NCI-H446 treated with DMSO at 0.1 percent for 48 hours (cell line): ENCODE measurements at places on chromosomes 11 and 22.
A peak's percentile ranks its signal among the peaks of the same experiment; 100 is the strongest.

GRCh38 chr22:24216541-24217209, 28.2 kb downstream of the GGT5 start:
- DNase-seq = no peak

GRCh38 chr11:67674442-67674871, at the start of gene ALDH3B2:
TSS of gene ALDH3B2 (minus strand) at chr11:67674623. CDS start at chr11:67666935, 7,688 bp downstream.
- DNase-seq = no peak

DNA sequence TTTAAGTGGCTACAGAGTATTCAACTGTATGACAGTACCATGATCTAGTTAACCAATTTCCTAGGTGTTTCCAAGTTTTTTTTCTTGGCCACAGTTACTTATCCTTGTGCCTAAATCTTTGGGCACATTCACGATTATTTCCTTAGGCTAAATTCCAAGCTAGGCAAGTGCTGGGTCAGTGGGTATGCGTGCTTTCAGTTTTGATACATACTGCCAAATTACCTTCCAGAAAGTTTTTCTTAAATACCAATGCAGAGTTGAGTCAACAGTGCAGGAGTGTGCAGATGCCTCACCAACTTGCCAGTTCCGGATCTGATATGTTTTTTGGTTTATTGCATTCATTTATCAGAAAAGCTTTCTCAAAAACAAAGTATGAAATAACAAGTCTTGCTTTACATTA, 67.9 kb upstream of the OR4B1 start:
- no peak for DNase-seq

- DNase-seq = no peak
These were observed 327.6 kb upstream of the CCDC90B start for GRCh38 chr11:83613767-83614121.

DNA sequence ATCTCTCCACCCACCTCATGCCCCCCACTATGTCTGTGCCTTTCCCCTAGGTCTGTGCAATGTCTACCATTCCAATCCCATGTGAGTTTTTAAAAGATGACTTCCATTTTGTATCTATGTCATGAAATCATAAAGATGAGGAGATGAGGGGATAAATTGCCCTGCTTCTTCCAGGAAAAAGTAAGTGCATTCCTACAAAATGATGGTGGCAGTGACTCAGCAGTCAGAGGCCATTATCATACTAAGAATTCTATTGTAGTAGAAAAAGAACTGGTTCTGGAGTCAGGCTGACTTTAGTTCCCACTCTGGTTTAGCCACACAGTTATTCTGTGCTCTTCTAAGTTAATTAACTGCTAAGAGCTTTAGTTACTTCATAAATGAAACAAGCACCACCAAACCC, 89.6 kb upstream of the API5 start:
- no peak for DNase-seq

DNA sequence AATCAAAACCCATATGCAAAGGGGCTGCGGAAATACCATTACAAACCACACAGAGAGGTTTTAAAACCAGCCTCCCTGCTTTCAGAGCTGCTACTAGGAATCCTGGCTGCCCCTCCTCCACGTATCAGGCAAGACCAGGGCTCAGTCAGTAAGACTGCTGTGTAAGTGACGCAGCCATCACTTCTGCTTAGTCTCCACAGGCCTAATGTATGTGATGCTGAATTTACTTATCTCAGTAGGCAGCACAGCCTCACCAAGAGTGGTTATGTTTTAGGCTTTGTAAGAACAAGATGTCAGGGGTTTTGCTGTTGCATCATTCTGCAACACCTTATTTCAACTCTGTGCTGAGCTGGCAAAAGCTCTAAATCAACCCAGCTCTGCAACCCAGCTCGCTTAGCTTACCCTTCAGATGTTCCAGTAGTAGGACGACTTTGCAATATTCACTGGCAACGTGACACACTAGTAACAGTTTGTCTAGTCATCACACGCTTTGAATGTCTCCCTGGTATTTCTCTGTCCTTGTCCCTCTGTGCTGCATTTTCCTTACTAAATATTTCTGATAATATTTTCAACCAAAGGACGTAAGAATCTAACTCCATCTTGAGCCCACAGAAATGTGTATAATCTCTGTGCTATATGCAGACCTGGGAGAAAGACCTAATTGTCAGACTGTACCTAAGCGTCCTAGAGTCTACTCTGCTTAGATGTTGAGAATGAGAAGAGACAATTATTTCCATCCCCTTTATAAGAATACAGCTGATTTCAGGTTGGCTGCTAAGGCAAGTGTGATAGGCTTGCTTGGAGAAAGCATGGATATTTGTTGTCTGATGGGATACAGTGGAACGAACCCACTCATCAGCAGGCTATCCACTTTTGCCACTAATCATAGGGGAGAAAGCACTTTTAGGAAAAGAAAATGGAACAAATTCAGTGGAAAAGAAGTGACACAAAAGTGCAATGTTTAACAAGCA, 72.2 kb downstream of the LARGE2 start:
- no peak for DNase-seq

GRCh38 chr22:28670161-28670560, 9.5 kb downstream of the TTC28 start:
- no peak for DNase-seq

GRCh38 chr22:23816156-23816976, 22.4 kb downstream of the DERL3 start:
- DNase-seq = peak; percentile 59

DNA sequence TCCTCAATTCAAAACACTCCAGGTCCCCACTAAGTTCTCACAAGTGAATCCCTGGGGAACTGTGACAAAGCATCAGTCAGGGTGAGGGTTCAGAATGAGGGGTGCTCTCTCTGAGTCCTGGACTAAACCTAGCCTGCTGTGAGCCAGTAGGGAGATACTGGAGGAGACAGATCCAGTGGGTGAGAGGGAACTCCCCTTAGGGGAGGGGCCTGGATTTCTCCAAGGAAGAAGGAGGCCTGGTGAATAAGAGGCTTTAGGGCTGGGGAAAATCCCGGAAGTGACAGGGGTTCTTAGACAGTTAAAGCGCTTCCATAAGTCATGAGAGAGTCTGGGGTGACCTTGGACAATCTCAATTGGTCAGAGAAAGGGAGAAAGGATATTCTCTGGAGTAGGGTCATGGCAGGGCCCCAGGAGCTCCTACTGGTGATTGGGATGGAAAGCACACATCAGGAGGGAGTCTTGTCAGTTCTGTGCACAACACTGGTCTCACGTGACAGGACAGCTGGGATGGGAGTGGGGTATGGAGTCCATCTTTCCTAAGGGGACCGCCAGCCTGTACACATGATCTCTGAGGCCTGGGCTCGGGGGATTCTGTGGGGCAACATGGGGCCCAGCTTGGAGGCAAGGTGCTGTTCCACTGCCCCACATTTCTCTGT, 1.5 kb downstream of the TBC1D10A start:
- no peak for DNase-seq

- no peak for DNase-seq
These were observed 258 bp downstream of the CFAP68 start for GRCh38 chr11:111879637-111879960.

- no peak for DNase-seq
These were observed 30.8 kb downstream of the MARK2 start for GRCh38 chr11:63869683-63870082.

DNA sequence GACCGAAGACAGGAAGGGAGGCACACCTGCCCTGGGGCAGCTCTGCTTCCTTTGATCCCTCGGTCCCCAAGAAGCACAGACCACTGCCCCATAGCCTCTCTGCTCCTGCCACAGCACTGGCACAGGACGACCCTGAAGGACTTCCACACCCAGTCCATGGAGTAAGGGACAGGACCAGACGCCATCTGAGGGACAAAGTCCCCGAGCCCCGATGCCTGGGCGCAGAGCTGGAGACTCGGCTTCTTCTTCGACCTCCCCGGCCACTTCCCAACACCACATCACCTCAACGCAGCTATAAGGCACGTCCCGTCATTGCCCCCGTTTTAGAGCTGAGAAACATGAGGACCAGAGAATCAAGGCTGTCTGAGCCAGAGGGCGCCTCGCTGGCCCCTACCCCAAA, 310.5 kb downstream of the BRD1 start:
- no peak for DNase-seq

GRCh38 chr11:210803-211180, 3.3 kb downstream of the RIC8A start:
- DNase-seq = no peak

DNA sequence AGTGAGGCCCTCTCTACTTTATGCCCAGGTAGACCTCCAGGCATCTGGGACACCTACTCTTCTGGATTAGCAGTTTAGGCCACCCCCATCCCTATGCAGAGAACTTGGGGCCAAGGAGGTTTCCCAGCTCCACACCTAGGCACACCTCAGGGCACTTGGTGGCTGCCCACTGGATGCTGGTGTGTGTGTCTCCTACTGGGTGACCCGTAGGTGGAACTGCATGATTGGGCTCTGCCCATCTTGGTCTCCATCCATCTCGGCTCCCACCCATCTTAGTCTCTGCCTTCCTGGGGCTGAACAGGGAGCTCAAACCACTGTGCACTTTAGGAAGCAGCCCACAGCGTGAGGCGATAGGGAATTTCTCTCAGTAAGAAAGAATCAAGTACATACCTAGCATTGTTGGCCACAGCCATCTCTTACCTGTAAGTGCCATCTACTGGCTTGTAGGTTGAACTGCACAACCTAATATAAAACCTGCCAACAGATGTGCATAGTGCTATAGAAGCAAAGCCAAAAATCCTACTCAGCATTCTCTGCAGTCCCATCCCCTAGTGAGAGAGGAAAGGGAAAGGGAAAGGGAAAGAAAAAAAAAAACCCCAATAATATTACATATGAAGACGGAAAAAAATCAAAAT, 61.6 kb upstream of the PTPN5 start:
- no peak for DNase-seq

DNA sequence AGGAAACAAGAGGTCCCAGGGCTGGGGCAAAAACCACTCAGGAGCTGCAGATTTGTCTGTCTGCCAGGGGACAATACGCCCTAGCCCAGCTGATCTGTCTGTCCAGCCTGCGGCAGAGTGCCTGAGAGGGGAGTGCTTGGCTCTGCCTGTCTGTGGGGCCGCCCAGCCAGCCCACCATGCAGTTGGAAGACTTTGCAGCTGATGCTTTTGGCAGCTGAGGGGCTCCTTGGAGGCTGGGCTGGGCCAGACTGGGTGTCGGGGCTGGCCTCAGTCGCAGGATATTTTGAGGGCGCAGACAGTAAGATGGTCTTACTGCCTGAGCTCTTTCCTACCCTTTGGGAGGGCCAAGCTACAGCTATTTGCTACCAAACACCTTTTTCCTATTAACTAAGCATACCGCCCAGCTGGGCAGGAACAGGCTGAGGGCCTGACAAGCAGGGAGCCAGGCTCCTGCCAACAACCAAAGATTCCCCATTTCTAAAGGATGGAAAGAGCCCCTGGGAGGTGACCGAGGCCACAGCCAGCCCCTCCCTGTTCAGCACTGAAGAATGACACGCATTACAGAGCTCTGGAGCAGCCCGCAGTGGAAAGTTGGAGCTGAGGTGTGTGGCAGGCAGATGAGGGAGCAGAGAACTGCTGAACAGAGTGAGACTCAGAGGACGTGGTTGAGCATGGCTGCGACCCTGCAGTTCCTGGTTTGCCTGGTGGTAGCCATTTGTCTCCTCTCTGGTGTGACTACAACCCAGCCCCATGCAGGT, at the start of gene FAM180B:
FAM180B (plus strand) TSS at position 581 of the 758 bp plus-strand sequence; CDS start at position 672, 91 bp downstream.
- DNase-seq = no peak

DNA sequence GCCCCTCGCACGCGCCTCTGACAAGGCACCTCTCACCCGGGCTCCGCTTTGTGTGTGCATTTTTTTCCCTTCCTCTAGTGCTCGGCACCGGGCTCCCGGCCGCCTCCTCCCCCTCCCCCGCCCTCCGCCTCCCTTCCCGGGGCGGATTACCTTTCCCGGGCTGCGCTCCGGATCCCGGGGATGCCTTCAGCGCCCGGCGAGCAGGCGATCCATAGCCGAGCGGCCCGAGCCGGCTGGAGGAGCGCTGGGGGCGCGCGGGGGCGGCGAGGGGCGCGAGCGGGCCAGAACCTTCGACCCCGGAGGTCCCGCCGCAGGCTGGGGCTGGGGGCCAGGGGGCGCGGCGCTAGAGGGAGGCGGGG, 282 bp downstream of the MPPED2 start:
- DNase-seq = no peak

- no peak for DNase-seq
These were observed 2.9 kb upstream of the FZD4 start for GRCh38 chr11:86957976-86958646.

DNA sequence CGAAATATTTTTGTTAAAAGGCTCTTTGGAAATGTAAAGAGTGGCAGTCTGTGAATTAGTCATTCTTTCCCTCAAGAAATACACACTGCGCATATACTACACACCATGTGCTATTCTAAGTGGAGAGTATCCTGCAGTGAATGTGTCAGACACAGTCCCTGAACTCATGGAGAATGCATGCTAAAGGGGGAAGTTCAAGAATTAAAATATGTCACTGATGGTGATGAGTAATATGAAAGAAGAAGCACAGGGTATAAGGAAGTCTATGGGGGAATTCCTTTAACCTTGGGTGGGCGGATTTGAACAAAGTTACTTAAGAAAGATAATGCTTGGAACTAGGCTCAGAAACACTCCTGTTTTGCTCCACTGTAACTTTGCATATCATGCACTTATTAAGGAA, 153.0 kb downstream of the LRRC4C start:
- no peak for DNase-seq

DNA sequence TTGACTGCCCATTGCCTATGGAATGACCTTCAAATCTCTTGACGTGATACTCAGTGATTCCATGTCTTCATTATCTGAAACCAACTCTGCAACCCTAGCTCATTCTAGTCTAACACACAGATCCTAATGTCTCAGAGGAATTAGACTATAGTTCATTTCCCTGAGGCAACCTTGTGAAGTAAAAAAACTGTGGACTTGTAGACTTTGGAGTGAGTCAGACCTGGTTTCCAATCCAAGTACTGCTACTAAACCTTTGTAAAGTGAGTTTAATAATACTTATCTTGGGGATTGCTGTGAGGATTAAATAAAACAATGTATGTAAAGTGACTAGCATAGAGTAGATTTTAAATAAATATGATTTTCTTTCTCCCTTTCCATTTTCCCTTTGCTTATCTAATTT, 226.1 kb downstream of the BLID start:
- DNase-seq = no peak

DNA sequence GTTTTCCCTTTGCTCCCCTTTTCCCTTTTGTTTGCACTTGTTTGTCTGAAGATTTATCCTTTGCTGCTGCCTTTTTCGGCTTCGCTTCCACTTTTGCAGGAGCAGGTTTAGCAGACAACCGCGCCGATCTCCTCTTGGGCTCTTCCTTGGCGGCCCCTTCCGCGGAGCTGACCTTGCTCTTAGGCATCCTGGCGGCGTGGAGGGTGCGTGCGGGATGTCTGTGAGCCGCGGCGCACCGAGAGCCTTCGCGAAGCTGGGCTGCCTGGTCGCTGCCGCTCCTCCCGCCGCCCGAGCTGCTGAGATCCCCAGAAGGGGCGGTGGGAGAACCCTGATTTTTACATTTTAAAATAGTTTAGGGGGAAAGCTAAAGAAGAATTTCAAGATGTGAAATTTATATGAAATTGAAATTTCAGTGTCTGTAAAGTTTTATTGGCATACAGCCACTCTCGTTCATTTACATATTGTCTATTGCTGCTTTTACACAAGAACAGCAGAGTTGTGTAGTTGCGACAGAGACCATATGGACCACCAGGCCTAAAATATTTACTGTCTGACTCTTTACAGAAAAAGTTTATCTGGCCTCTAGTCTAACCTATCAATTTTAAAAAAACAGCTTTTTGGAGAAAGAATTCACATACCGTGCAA, 105.2 kb upstream of the RRM1 start:
- no peak for DNase-seq
